ENCODE measurements at places on chromosomes 13 and 19.
A peak's percentile ranks its signal among the peaks of the same experiment; 100 is the strongest.

DNA sequence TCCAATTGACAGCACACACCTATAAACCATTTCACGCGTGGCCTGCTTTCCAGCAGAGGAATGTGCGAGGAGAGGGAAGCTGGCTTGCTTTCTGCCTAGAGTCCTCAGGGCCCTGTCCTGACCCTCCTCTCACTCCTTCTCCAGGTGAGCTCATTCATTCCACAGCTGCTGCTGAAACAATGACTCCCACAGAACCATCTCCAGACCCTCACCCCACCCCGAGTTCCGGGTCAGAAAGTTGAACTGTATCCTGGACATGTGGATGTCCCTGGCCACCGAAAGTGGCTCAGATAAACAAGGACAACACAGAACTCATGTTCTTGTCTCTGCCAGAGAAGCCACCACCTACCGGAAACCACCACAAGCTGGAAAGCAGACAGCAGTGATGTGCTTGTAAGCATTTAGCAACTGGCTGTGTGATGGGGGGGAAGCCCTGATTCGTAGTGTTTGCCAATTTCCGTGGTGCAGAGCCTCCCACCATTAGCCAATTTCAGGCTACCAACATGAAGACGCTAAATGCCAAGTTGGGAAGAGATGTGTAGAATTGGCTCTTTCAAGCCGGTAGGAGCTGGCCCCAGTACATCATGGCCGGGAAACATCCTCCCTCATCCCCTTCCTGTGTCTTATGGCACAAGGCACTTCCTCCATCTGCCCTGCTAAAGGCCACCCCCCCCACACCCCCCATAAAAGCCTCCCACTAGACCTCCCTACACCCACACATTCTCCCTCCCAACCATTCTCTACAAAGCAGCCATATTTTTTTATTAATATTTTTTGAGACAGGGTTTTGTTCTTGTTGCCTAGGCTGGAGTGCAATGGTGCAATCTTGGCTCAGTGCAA lies 5.0 kb downstream of the SYCE2 start:
- peak; percentile 85 for DNase-seq

DNA sequence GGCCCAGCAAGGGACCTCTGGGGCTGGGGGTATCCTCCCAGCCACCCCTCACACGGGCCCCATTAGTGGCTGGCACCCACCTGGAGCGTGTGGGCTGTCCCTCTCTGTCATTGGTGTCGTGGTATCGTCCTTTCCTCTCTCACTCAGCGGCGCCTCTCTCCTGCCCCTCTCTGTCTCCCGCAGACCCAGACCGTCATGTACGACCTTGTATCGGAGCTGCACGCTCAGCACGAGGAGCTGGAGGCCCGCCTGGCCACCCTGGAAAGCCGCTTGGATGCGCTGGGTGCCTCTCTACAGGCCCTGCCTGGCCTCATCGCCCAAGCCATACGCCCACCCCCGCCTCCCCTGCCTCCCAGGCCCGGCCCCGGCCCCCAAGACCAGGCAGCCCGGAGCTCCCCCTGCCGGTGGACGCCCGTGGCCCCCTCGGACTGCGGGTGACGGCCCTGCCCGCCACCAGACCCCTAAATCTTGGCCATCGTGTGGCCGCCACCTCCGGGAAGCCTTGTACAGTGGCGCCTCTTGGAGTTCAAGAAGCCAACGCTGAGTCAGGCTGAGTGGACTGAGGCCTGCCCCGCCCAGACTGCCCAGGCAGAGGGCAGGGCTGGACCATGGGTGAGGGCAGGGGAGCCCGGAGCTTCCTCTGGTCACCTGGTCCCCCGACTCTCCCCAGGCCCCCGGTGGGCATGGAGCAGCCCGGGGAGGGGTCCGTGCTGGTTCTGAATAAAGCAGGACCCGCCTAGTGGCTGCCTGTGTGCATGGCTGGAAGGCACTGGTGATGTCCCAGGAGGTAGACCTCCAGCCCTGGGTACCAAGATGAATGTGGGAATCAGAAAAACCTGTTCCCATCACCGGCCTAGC lies 9.8 kb upstream of the ARRDC2 start:
- DNase-seq, result no peak

- no peak for DNase-seq
These were observed 57.3 kb downstream of the MBD3L2B start for GRCh38 chr19:6963937-6964336.

DNA sequence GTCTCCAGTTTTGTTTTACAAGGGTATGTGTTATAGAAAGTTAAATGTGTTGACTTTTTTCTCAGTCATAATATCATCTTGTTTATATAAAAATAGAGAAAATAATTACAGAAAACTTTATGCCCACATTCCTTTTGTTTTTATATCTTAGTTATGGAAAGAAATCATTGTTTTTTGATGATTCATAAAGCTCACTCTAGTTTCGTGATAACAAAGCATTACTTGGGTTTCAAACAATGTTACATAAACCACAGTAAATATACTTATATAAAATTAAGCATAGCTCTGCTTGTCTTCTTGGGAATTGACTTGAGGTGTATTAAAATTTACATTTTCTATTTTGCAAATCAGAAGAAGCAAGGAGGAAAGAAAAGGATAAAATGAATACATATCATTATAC lies 111.8 kb downstream of the SGCG start:
- no peak for DNase-seq

- DNase-seq, result no peak
These were observed 28.3 kb downstream of the PEX11G start for GRCh38 chr19:7460562-7460966.

DNA sequence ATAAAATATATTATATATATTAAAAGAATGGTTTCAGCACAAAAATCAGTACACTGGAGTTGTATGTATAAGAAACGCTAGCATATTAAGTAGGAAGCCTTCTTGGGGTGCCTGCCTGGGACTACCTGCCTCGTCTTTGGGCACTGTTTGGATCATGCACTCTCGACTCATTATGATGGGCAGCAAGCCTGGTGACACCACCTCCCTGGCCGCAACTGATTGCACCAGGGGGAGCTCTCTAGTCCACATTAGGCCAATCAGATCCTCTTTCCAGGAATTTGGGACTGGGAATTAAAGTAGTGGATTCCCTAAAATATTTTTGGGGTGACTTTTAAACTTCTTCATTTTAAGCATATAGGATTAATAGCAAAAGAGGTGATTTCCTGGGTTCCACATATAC lies 56.0 kb upstream of the RGCC start:
- DNase-seq, result no peak

GRCh38 chr13:38590796-38591507 lies 95.9 kb upstream of the FREM2 start:
- peak; percentile 81 for DNase-seq

DNA sequence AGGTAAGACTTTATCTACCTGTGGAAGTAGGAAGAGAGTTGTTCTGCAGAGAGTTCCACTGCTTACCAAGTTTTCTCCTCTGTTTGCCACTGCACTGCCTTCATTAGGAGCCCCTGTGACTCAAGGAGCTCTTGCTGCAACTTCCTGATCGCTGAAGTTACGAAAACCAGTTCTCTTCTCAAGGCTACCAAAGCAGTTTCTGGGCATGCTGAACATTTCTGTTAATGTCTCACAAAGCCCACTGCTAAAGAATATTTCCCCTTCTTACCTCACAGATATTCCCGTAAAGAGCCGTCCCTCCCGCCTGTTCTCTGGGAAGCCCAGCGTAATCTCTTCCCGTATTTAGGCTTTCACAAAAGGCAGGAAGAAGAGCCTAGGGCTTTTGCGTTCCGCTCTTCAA lies 82.6 kb upstream of the OXGR1 start:
- no peak for DNase-seq

DNA sequence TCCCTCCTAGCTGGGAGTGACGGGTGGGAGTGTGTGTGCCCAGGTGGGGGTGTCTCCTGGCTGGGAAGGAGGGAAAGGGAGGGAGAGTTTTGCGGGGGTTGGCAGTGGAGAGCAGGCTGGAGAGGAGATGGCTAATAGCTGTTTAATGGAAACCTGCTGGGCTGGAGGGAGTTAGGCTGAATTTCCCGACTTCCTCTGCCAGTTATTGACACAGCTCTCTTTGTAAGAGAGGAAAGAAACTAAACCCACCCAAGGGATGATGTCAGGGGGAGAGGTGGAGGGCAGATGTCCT lies 10.2 kb upstream of the ILF3 start:
- no peak for DNase-seq

DNA sequence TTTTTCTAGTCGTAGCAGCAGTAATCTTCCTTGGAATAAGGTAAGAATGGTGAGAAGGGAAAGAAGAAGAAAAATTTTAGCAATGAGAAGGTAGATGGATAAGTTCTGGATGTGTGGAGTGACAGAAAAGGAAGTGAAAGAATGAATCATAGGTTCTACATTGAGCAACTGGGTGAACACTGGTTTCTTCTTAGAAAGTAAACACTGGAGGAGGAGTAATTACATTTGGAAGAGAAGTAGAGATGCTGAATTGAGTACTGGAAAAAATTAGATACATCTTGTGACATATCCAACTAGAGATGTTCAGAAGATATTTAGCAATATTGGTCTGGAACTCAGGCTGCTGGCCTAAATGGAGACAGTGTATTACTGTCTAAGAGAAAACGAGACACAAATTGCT lies 148.5 kb downstream of the GPC5 start:
- no peak for DNase-seq

- DNase-seq, result no peak
These were observed 299.0 kb downstream of the KLF12 start for GRCh38 chr13:73835138-73835721.

- no peak for DNase-seq
These were observed 76.3 kb downstream of the MZT1 start for GRCh38 chr13:72651144-72651543.

GRCh38 chr13:108095036-108095435 lies 120.3 kb downstream of the LIG4 start:
- no peak for DNase-seq

- no peak for DNase-seq
These were observed 40.8 kb downstream of the CHST8 start for GRCh38 chr19:33662391-33663092.

- DNase-seq, result no peak
These were observed 86.5 kb upstream of the UBL3 start for GRCh38 chr13:29936956-29937355.

- no peak for DNase-seq
These were observed 60.8 kb downstream of the C13orf42 start for GRCh38 chr13:51050021-51050830.

GRCh38 chr13:42538996-42539395 lies 35.0 kb upstream of the TNFSF11 start:
- DNase-seq, result no peak

- no peak for DNase-seq
These were observed 11.0 kb downstream of the SIGLEC11 start for GRCh38 chr19:49949742-49950589.

- DNase-seq, result no peak
These were observed 89.5 kb downstream of the SLITRK6 start for GRCh38 chr13:85709721-85710120.

- no peak for DNase-seq
These were observed 65.1 kb downstream of the FLT1 start for GRCh38 chr13:28429685-28430290.

DNA sequence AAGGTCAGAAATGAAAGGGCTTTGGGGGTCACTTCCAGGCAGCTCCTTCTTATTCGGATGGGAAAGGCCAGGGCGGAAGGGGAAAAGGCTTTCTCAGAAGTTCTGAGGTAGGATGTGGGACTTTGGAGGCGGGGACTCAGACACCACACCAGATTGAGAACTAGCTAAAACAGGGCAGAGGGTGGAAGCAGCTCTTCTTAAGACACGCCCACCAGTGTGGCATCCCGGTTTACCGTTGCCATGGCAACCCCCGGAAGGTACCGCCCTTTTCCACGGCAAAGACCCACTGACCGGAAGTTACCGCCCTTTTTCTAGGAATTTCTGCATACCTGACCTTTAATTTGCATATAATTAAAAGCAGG lies 3.8 kb upstream of the LILRA5 start:
- DNase-seq, result no peak

DNA sequence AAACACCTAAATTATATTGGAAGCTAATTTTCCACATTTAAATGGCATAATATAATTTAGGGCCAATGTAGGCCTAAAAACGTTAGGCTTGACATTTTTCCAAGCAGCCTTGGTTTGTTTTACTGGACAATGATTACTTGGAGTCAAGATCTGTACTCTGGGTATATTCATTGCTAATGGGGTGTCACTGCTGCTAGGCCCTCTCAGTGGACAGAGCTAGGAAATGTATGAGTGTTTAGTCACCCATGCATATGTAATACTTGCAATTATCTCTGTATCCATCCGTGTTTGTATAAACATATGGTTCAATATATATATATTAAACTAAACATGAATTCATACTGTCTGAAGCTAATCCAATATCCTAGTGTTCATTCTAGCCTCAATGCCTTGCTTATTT lies 598.1 kb downstream of the DCT start:
- no peak for DNase-seq

DNA sequence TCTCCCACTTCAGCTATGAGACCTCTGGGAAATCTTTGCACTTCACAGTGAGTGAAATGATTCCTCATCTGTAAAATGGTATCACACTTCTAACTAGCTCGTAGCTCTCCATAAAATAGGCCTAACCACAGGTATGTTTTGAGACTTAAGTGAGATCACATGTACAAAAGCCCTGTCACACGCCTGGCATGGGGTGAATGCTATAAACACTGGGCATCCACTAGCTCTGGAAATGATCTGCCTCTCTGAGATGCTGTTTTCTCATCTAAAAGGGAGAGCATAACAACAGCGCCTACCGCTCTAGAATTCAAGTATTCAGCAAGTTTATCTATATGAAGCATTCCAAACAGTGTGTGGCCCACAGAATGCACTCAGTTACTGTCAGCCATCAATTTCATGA lies 2.2 kb downstream of the AKT2 start:
- DNase-seq, result no peak

GRCh38 chr13:42969565-42970172 lies 22.4 kb downstream of the EPSTI1 start:
- no peak for DNase-seq

DNA sequence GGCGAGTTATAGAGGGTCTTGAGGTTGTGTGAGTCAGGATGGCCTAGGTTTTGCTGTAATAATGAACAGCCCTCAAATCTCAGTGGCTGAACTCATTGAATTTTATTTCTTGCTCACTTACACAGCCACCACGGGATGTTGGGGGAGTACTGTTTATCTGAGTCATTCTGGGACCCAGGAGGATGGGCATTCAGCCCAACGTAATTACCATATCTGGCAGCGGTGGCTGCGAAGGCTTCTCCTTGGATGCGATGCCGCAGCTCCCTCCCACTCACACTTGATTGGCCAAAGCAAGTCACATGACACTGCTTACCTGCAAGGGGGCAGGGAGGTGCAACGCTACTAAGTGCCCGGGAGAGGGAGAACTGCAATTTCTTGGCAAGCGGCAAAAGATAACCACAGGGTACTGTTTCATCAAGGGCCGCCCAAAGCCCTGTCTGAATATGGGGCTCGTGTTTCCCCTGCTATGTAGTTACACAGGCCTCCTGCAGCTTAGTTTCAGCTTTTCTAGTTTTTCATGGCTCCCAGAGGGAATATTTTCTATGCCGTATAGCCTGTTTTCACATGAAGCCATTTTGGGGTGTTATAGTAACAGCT lies 19.9 kb downstream of the ZSWIM9 start:
- DNase-seq, result peak; percentile 91

GRCh38 chr19:42323852-42324654 lies 1.4 kb upstream of the MEGF8 start:
- no peak for DNase-seq

Measured in NCI-H2029 treated with DMSO at 0.1 percent for 48 hours (cell line).